ENCODE measurements at places on chromosomes 6 and 20.

DNA sequence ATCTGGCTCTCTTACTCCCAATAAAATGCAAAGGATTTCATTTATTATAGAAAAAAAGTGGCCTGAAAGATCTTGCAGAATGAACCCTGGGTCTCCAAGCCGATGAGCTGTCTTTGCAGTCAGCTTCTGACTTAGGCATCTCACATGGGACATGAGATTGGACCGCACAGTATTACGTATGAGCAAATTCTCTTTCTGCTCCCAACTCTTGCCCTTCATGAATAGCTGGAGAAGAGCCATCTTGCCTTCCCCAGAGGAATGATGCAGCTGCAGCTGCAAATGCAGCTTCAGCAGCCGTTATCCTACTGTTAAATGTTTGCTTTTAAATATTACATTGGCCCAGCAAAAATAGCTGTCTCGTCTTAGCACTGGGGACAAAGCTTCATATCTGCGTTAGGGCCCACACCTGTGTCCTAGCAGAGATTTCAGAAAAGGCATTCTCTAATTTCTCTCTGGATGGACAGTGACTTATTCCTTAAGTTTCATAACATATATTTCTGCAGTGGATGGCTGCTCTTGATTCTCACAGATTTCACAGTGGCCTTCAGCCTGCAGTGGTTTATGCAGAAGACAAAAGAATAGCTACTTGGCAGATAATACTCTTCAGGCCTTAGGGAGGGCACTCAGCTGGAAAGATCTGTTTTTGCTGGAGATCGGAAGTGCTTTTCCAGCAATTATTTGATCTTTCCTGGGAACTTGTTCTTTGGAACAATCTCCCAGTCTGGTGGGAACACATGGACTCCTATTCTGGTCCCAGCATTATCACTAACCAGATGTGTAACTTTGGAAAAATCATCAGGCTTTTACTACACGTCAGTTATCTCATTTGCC lies 129.2 kb downstream of the FYN start:
- DNase-seq, result no peak

DNA sequence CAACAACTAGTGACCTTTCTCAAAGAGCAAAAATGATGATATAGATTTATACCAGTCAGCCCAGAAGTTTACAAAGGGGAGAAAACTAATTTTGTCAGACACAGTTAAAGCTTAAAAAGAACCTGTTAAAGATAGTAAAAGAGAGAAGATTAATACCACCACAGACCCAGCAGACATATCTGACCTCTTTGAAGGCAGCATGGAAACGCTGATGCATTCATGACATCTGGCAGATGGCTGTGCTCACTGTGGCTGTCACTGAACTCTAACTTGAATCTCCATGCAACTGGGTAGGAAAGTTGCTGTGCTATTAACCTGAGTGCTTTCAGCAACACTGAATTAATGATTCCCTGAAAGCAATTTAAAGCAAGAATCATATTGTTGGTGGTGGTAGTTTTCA lies 159.8 kb upstream of the PRDM1 start:
- no peak for DNase-seq

- no peak for DNase-seq
Measured at GRCh38 chr6:41942067-41942851, 651 bp upstream of the CCND3 start.

DNA sequence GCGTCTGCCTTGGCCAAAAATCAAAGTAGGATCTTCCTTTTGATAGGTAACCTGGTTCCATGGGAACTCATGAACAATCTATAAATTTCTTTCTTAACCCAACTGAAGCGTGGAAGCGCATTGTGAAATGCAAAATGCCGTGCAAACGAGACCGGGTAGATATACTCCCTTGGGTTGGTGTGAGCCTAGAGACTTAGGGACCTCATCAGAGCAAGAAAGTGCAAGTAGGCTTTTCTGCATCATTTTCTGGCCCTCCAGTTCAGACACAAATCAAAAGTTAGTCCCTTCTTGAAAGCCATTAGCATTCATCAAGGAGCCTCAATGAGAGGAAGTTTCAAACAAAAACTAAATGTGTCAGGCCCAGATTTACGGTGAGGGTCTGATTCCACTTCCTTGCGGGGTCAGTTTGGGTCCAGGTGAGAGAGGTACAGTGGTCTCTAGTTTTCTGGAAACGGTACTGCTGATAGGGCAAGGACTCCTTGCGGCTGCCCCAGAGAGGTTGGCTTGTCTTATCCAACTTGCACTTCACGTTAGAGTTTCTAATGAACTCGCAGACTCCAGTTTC lies 5.3 kb upstream of the ZNF184 start:
- DNase-seq, result no peak

- DNase-seq, result no peak
Measured at GRCh38 chr6:71091956-71092355, 135.1 kb upstream of the B3GAT2 start.

DNA sequence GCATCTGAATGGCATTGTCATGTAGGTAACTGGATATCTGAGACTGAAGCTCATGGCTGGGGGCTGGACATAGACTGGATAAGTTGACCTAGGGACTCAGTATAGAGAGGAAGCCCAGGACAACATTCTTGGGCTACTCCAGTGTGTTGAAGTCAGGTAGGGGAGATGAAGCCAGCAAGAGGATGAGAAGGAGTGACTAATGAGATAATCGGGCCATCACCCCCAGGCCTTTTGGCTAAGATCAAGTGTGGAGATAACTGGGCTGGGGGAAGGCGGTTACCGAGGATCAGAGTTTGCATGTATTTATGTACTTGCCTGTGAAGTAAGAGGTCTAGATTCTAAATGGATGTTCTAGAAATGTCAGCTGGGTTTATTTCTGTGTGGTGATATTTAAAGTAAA lies 73.4 kb downstream of the ELOVL2 start:
- no peak for DNase-seq

DNA sequence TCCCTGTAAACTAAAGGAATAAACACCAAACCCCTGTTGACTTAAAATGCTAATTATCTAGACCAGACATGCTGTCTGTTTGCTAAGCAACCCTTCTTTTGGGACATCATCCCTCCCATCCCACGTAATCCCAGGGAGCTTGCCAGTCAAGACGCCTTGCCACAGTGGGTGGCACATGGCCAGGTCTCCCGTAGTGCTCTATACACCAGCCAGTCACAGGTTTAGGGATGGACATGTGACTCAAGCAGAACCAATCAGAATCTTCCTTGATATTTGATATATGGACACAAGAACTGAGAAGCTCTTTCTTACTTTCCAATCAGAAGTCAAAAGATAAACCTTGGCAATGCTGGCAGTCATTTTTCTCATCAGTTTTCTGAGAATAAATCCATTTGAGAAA lies 60.0 kb downstream of the CNKSR3 start:
- DNase-seq, result no peak

GRCh38 chr6:111087871-111088667 lies 766 bp downstream of the SLC16A10 start:
- DNase-seq, result no peak

DNA sequence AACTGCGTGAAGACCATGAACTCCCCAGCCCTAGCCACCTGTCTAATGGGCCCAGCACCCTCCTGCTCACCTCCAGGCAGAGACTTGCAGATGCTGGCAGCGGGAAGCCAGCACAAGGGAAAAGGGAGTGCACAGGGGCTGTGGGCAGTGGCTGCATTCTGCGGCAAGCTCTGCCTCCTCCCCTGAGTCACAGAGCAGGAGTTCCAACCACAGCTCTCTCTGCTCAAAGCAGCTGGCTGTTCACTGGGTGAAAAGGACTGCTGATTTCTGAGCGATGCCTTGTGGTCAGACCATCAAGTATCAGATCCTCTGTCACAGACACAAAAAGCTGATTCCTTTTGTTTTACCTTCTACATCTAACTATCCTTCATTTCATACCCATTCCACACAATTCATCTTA lies 10.5 kb downstream of the NKX2-2 start:
- no peak for DNase-seq

GRCh38 chr20:24777746-24778145 lies 171.3 kb upstream of the CST7 start:
- DNase-seq, result no peak

GRCh38 chr6:149990661-149991471 lies 27.1 kb downstream of the ULBP1 start:
- DNase-seq, result no peak

- no peak for DNase-seq
Measured at GRCh38 chr6:4272996-4273395, 137.6 kb upstream of the ECI2 start.

- no peak for DNase-seq
Measured at GRCh38 chr6:113539202-113539601, 317.9 kb upstream of the MARCKS start.

- DNase-seq, result no peak
Measured at GRCh38 chr20:44614525-44614924, 32.1 kb downstream of the PKIG start.

GRCh38 chr6:166253778-166254204 lies 54.4 kb downstream of the PRR18 start:
- no peak for DNase-seq

GRCh38 chr20:51994751-51995417 lies 192.6 kb upstream of the SALL4 start:
- DNase-seq, result no peak

GRCh38 chr20:51759769-51760510 lies 8.2 kb downstream of the ATP9A start:
- DNase-seq, result no peak

GRCh38 chr6:157650801-157651200 lies 172.2 kb upstream of the SNX9 start:
- no peak for DNase-seq

DNA sequence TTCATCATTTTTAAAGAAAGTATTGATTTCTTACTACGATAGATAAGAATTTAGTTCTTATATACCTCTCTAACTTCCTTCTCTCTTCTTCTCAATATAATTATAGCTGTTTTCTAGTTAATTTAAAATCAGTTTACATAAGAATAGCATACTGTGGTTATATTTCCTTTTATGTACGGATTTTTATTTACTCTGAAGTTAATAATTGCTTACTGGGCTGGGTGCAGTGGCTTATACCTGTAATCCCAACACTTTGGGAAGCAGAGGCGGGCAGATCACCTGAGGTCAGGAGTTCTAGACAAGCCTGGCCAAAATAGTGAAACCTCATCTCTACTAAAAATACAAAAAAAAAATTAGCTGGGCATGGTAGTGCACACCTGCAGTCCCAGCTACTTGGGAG lies 9.7 kb downstream of the ACSS2 start:
- no peak for DNase-seq

GRCh38 chr6:40389254-40389653 lies 197.9 kb downstream of the LRFN2 start:
- DNase-seq, result no peak

DNA sequence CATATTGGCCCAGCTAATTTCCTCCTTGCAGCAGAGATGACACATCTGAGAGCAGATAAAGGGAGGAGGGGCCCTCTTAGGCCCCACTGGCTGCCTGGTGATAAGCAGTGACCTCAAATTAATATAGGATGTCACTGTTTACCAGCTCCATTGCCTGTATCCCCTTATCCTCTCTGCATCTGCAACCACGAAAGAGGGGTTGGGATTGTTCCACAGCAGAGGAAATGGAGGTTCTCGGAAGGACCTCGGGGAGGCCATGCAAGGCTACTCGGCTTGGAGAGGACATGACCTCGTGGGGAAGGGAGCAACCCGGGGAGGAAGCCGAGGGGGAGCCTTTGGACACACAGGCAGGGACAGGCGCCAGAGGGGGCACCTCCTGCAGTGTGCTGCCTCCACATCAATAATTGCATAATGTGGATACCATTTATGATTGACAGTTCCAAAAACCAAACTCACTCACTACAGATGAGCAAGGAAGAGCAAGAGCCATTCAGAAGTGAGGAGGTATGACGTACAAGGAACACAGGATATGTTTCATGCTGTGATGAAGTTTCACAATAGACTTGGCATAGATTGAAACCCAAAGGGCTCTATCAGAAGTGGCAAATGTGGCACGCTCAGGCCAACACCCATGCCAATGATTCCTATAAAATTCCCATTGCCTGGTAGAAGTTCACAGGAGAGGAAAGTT lies 177.2 kb upstream of the RNF24 start:
- no peak for DNase-seq
